ENCODE measurements at places on chromosomes 5 and 9. TPM values are rescaled to one million over a fixed set of nuclear protein-coding genes. Genes with fewer than 3 reads are reported as not detected.

Gene NMUR2
- not detected for total RNA-seq

Gene SPINK6
- total RNA-seq: not detected

Gene OLFML2A
- total RNA-seq: 1.1 TPM

Gene TLR4
- total RNA-seq: 38.6 TPM

Gene GAPVD1
- 53.2 TPM for total RNA-seq

Measured in endothelial cell of umbilical vein (primary cell).